AG04450 (cell line): ENCODE measurements at places on chromosomes 7 and 10.
A peak's percentile ranks its signal among the peaks of the same experiment; 100 is the strongest.

- no peak for DNase-seq
Measured at GRCh38 chr7:51134013-51134441, 182.6 kb downstream of the COBL start.

GRCh38 chr7:85924062-85924461, 719.6 kb upstream of the GRM3 start:
- DNase-seq, result no peak

DNA sequence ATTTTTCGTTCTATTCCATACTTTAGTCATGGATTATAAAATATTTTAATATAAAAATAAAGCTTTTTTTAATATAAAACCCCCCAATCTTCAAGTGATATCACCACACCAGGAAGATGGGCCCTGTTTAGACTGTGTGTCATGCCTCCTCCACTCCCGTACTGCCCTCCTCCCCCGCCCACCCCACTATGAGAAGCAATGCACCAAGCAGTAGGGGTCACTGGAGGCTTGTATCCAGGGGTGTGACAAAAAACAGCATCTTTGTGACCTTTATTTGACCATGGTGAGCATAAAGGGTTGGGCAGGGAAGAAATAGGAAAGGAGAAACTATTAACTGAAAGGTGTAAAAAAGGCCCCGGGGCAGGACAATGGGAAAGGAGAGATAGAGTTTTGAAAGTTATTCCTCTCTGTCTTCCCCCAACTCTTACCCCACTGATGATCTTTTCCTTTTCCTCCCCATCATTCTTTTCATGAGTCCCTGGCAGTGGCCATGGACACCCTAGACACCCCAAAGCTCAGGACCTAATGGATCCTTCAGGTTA, 3.5 kb downstream of the PITX3 start:
- no peak for DNase-seq

DNA sequence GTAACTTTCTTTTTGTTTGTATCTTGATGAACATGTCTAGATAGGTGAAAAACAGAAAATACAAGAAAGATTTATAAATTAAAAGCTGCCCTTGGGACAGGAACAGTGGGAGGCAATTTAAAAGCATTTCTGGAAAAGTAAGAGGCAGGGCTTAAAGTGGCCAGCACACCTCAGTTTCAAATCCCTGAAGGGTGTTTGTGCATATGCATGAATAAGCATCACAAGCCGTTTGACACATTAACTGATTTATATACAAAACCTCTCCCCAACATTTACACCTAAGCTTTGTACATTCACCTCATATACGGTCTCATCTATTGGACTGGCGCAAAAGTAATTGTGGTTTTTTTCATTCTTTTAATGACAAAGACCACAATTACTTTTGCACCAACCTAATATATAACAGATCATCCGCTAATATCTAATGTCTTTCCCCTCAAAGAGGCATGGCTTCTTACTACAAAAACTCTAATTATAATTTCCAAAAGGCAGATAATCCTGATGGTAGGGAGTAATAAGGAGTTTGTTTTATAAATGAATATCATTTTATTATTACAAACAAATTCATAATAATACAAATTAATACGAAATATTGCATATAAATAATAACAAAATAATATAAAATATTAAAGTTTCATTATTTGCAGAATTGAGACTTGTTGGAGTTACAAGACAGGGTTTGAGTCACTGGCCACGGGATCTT, 48.3 kb downstream of the LRGUK start:
- DNase-seq, result no peak

DNA sequence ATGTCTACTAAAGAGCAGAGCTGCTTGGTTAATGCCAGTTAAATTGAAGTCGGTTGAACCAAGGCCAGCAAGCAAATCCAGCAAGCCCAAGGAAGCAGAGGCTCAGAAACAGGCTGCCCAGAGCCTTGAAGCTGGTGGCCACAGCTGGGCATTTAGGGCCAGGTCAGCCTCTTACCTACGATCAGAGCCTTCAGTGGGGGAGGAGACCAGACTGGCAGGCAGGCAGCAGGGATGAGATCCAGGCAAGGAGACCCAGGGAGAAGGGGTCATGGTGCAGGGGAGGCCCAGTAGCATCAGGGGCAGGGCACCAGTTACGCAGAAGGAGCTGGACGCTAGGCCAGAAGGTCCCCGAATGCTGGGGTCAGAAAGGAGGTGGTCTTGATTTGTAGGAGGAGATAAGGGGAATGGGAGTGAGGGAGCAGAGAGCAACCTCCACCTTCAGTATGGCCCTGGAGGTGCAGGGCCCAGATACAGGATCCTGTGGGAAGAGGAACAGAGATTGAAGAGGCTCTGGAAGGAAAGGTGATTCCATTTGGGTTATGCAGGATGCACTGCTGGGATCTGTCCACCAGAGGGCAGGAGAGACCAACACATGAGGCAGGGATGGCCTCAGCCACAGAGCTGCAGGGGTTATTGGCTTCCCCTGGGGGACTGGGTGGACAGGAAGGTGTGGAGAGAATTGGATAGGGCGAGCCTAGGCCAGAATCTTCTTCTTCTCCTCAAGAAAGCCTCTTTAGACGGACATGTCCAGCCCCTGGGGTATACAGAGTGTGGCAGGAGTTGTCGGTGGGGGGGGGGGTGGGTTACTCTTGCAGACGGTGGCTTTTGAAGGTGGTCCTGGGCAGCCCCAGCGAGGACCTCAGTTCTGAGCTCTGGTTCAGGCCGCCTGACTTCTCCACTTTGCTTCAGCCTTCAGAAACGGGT, 132.6 kb upstream of the PODXL start:
- DNase-seq, result peak; percentile 6

DNA sequence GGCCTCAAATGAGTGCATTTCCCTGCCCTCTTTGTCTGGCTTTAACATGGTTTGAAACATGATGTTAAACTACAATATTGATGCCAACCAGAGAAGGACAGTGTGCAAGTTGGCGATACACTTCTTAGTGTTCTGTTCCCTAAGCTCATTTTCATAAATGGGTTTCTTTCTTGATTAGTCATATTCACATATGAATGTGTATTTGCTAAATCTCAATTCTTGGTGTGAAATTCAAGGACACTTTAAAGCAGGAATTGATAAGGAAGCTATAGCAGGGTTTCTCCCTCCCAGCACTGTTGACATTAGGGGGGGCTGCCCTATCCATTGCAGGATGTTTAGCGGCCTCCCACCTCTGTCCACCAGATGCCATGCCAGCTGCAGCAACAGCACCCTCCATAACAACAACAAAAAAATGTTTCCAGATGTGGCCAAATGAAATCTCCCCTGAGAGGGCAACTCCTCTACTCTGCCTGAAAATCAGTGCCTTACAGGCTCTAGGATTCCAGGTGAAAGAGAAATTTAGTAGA, 13.1 kb downstream of the CCNY start:
- no peak for DNase-seq

DNA sequence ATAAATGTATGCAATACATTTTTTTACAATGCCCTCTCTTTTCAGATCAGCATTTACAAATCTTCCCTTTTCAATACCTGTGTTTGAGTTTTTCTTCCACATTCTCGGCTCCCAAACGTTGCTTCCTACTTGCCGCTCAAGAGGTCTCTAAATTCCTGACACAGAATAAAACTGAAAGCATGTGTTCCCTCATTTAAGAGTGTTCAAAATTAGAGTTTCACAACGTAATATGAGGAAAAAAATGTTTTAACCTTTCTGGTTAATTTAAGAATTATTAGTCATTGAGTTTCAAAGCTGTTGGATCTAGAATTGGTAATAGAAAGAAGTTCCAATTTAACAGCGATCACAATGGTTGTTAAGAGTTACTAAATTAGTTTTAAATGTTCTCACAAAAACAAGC, 100.4 kb downstream of the ARID5B start:
- DNase-seq, result no peak

DNA sequence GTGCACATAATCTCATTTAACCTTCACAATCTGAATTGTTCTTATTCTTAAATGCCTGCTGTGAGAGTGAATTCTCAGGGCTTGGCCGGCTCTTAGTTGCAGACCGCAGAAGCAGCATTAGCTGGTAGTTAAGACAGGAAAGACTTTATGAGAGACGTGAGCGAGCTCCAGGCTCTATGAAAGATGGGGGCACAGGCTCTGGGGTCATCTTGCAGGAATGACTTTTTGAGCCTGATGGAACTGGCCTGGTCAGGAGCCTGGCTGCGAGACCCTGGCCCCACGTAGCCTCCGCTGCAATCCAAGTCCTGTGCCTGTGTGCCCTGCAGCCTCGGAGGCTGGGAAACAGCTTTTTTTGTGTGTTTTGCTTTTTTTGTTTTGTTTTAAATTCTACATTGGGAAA, 958.8 kb upstream of the ZNF722 start:
- DNase-seq, result no peak

GRCh38 chr10:3169271-3169670, 3.3 kb downstream of the PITRM1 start:
- no peak for DNase-seq

GRCh38 chr10:43616697-43617370, 10.6 kb downstream of the ZNF485 start:
- no peak for DNase-seq

GRCh38 chr10:29028486-29028885, 260.4 kb upstream of the LYZL1 start:
- DNase-seq, result no peak

DNA sequence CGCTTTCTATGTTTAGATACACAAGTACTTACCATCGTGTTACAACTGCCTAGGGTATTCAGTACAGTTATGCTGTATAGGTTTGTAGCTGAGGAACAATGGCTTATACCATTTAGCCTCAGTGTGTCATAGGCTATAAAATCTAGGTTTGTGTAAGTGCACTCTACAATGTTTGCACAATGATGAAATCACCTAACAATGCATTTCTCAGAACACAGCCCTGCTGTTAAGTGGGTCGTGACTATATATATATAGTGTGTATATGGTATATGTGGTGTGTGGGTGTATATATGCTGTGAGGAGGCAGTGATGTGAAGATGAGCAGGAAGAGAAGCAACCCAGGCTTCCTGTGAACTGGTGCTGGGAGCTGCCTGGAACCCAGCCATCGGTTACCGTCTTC, 65.6 kb upstream of the MKI67 start:
- no peak for DNase-seq

GRCh38 chr10:476455-476780, 213.1 kb downstream of the DIP2C start:
- no peak for DNase-seq
